Psoas muscle (tissue), 8 donors: ENCODE measurements at places on chromosomes 2 and 18.

DNA sequence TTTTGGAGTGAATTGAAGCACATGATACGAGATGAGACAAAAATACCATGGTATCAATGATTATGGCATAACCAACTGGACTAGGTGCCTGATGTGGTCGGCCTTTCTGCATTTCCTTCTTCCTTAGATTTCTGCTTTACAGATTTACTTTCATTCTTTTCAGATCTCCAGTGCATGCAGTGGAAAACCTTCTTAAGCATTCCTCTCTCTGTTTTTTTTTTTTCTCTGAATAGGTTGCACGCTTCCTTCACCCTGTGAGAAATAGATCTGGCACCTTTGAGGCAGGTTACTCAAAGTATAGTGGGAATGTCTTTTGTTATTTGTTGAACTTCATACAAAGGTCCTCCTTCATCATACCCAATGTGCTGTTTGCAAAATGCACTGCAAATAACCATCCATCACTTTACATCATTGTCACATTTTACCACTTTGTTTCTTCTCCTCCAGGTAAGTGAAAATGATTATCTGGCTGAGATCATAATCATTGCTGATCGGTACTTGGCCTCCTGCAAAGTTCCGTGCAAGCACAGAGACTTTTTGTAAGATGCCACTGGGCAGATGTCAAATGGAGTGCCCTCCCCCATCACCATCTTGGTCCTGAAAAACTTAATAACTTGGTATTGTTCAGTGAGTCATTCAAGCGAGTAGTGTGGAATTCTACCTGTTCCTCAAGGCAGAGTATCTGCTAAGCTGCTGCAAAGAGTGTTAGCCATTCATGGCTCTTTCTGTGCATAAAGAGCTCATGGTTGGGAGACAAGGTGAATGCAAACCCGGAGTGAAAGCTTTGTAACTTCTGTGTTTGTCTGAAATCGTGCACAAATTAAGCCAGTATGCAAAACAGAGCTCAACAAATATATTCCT lies 30.0 kb upstream of the KLHL14 start:
- no peak for DNase-seq

DNA sequence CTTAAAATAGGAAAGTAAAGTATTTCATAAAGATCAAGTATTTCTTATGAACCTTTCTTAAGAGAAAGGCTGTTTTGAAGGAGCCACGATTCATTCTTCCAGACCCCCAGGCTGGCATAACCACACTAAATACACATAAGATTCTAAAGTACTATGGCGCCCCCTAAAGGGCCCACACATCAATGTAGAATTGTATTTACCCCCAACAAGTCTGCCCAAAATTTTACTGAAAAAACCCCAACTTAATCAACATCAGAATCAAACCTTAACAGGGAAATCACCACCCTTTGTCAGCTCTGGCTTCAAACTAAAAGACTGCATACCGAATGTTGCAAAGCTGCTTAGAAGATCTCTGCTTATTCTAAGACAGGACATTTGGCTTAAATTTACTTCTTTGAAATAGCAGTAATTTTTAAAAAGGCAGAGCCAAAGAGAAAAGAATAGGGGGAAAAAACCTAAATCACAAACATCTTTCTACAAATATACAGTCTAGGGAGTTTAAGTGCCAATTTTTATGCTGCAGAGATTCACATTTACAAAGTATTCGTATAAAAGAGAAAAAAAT lies 20.4 kb upstream of the BCL2 start:
- no peak for DNase-seq

- no peak for DNase-seq
Observed at GRCh38 chr2:65663831-65664407, 231.5 kb upstream of the SPRED2 start.

GRCh38 chr2:126315828-126316227 lies 340.1 kb upstream of the GYPC start:
- DNase-seq: no peak

- DNase-seq: peak; percentile 17
Observed at GRCh38 chr2:233267516-233268245, 16.2 kb downstream of the ATG16L1 start.

DNA sequence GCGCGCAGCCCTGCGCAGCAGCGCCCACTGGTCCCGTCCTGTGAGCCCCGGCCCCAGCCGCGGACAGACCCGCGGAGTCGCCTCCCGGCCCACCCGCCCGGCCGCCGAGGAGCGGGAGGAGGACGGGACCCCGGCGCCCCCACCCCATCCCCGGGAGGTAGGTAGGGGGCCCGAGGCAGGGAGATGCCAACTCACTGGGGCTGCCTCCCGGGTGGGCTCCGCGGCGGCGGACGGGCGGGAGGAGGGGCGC lies 160 bp downstream of the SPTBN1 start:
- DNase-seq: no peak

GRCh38 chr2:182715121-182715891 lies 751 bp upstream of the DNAJC10 start:
- no peak for DNase-seq

DNA sequence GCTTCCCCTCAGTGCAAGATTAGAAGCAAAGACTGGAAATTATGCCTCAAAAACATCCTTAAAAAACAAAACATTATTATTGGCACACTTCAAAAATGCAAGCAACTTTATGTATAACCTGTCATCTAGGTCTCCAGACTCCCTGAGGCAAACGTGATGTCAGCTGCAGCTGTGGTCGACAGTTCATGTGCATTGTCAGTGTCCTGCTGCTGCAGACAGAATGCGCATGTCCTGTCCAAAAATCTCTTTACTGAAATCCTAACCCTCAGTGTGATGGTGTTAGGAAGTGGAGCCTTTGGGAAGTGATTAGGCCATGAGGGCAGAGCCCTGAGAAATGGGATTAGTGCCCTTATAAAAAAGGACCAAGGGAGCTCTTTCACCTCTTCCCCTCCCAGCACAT lies 126.9 kb downstream of the CYRIA start:
- DNase-seq: no peak

- no peak for DNase-seq
Observed at GRCh38 chr2:179764710-179765109, 96.7 kb downstream of the ZNF385B start.

GRCh38 chr2:129469871-129470270 lies 509.6 kb upstream of the RAB6C start:
- DNase-seq: no peak

DNA sequence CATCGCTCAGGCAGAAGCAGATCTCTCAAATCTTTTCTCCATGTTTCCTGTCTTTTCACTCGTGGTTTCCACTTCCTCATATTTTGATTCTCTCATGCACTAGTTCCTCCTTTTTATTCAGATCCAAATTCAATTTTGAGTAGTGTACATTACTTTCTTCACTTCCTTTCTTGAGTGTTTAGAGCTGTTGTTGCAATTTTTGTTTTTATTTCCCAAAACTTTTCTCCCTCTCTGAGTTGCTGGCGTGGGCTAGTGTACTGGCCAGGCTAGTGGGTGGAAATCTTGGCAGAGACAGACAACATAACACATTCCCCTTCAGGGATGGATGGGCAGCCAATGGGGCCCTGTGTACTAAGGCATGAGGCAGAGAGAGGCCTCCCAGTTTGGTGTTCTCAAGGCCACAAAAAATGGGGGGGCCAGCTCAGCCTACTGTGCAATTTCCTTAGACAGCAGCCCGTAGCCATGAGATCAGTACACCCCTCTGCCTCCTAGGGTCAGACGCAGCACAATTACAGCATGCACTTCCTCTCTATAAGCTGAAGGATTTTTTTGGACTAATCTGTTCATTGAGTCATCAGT lies 145.1 kb upstream of the PID1 start:
- DNase-seq: peak; percentile 88

GRCh38 chr18:55202232-55202917 lies 243.1 kb upstream of the CCDC68 start:
- DNase-seq: no peak

DNA sequence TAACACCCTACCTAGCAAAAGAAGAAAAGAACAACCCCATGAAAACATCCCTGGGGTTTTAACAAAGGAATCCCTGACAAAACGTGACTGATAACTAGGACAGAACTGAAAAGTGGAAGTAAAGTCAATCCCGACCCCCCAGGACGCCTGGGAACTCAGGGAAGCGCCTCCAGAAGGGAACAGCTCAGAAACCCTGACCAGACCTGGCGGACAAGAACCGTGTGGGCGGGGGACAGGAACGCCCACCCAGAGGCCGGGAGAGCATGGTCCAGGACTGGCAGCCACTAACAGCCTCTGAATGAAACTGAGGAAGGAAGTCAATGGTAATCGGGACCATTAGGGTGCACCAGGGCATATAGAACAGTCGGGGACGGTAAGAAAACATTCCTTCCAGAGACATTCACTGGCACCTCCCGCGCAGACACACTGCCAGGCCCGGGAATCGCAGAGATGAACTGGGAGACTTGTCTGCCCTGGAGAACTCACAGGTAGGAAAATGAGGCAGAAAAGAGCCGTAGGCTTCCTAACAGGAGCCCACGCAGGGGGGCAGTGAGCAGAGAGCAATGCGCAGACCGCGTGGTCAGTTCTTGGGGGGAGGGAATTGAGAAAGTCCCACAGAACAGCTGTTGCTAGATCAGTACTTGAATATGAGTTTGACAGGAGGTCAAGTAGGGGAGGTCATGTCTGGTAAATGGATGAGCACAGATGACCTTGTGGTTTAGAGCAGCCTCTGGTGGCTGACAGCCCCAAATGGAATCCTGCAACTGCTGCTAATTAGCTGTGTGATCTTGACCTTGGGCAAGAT lies 1.3 kb upstream of the TBC1D8 start:
- peak; percentile 68 for DNase-seq

DNA sequence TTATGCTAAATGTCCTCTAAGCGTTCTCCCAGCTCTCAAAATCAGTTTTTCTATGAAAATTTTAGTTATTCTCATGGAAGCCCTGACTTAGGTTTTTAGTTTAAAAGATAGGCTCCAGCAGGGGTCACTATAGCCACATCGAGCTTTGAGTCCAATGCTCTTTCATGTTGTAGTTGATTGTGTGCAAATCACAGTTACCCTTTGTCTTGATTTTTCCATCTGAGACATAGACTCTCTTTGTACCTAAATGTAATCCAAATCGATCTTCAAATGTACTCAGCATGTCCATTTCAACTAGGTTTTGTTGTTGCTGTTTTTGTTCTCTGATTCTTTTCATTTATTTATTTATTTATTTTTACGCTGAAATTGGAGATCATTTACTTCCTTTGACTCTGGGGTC lies 26.4 kb upstream of the MSTN start:
- peak; percentile 19 for DNase-seq

- no peak for DNase-seq
Observed at GRCh38 chr2:71898851-71899681, 248.6 kb downstream of the CYP26B1 start.

- no peak for DNase-seq
Observed at GRCh38 chr2:133848111-133848649, 279.9 kb upstream of the NCKAP5 start.

- DNase-seq: no peak
Observed at GRCh38 chr2:7281231-7282201, 364.3 kb downstream of the RNF144A start.
